Activated CD8-positive, alpha-beta T cell treated with anti-CD3 and anti-CD28 coated beads, Interleukin-2, amount 10 ng/mL, durations not matched to agents 7 days and 5 days (primary cell): ENCODE measurements at places on chromosomes 1 and 21. TPM values are rescaled to one million over a fixed set of nuclear protein-coding genes. Genes with fewer than 3 reads are reported as not detected.
A peak's percentile ranks its signal among the peaks of the same experiment; 100 is the strongest.

- no peak for DNase-seq
- peaks cover 44% of the 10 kb centered on the region for H3K4me1 ChIP-seq
- H3K27ac ChIP-seq, result no peak overlapping the region
- peak overlapping the region; percentile 73 for H3K4me3 ChIP-seq
Observed at GRCh38 chr1:84301785-84302385, 377 bp downstream of the SAMD13 start.

- H3K27ac ChIP-seq, result no peak overlapping the region
- no peak overlapping the region for H3K4me3 ChIP-seq
Observed at GRCh38 chr1:150420560-150421265, 56.8 kb downstream of the RPRD2 start.

- DNase-seq, result no peak
- no peaks in the 10 kb centered on the region for H3K36me3 ChIP-seq
- H3K27ac ChIP-seq, result no peak overlapping the region
- no peaks in the 10 kb centered on the region for H3K4me1 ChIP-seq
- H3K4me3 ChIP-seq, result no peak overlapping the region
Observed at GRCh38 chr1:196078691-196079090, 529.5 kb downstream of the KCNT2 start.

DNA sequence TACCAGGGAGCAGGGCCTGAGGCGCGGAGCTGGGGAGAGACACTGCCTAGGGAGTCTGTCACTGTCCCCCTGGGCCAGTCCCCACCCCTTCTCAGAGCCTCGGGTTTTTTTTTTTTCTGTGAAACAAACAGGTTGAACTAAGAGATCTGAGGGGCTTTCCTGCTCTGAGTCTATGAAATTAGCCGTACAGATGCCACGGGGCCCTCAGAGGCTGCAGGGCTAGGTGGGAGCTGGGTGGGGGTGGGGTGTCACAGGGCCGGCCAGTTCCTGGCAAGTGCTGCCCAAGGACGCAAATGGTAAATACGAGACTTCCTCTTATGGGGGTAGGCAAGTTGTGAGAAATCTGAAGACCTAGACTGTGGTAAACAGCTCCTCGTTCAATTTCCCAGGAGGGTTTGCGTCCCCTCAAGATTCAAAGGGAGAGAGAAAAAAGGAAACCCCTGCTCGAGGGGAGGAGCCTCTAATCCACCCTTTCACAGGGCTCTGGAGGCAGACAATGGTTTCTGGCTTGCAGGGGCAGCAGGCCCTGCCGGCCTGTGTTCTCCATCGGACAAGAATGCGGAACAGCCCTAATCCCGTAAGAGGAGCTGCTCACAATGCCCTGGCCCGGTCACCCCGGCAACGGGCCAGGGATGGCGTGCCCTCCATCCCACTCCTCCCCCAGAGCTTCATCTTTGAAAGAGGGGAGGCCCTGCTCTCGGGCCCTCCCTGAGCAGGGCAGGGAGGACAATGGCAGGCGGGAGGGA is 7.8 kb downstream of the NUAK2 start:
- peak; percentile 40 for DNase-seq
- H3K4me1 ChIP-seq, result peaks cover 55% of the 10 kb centered on the region
- peak overlapping the region; percentile 60 for H3K4me3 ChIP-seq
- H3K36me3 ChIP-seq, result peaks cover 3% of the 10 kb centered on the region
- H3K27ac ChIP-seq, result peak overlapping the region; percentile 82

GRCh38 chr1:183838221-183838620 is 33.3 kb downstream of the RGL1 start:
- DNase-seq, result no peak
- no peak overlapping the region for H3K27ac ChIP-seq
- H3K27me3 ChIP-seq, result no peaks in the 10 kb centered on the region
- H3K4me1 ChIP-seq, result peaks cover 16% of the 10 kb centered on the region

- no peak overlapping the region for H3K27ac ChIP-seq
- H3K4me3 ChIP-seq, result no peak overlapping the region
- no peaks in the 10 kb centered on the region for H3K36me3 ChIP-seq
- DNase-seq, result peak; percentile 33
- H3K4me1 ChIP-seq, result no peaks in the 10 kb centered on the region
Observed at GRCh38 chr1:62391369-62391971, 45.4 kb upstream of the USP1 start.

DNA sequence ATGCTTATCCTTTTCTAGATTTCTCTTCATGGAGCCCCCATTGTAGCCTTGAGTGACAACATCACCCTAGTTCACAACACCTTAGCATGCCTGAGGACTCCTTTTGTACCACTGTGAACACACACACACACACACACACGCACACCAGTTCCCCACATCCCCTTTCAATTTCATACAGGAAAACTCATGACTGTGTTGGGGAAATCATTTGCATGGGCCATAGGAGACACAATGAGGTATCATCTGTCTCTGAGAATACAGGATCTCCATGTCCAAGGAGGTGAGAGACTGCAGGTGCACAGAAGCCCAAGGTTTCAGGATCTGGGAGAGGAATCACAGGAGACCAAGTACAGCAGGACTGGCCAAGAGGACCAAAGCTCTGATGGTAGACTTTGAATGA is 119.7 kb downstream of the TPTE start:
- no peak for DNase-seq
- H3K4me1 ChIP-seq, result no peaks in the 10 kb centered on the region
- H3K27ac ChIP-seq, result no peak overlapping the region
- H3K36me3 ChIP-seq, result no peaks in the 10 kb centered on the region
- H3K4me3 ChIP-seq, result no peak overlapping the region

The WNT2B gene
- total RNA-seq, result not detected

The AQP10 gene
- not detected for total RNA-seq

The FCN3 gene
- not detected for total RNA-seq
